Stimulated activated CD4-positive, alpha-beta T cell treated with anti-CD3 and anti-CD28 coated beads, Interleukin-1b, Interleukin-23, amount 100 ng/mL, for 48 hours (primary cell): ENCODE measurements at places on chromosomes 1 and 21.

- no peak for DNase-seq
These were observed 24.6 kb downstream of the RAVER2 start for GRCh38 chr1:64769482-64769881.

DNA sequence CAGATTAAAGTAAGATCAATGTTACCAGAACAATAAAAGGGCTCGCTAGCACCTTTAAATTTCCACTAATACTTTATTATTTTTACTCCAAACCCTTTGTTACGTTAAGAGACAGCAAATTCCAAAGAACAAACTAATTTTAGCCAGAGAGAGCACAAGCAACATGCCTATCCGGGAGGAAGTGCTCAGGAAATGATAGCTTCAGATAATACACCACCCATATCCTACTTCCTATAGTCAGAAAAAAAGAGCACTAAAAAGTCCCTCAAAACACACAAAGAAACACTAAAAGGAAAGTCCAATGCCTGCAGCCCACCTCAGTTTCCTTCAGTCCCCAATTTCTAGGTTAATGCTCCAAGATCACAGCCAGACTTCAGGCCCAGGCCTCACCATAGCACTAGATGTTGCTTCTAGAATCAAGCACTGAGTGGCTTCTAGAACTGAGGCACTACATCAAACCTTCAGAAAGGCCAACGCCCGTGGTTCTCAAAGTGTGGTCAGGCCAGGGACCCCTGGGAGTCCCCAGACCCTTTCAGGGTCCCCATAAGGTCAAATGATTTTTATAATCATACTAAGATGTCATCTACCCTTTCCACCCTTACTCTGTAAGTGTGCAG, 142.6 kb downstream of the PSMG1 start:
- no peak for DNase-seq

DNA sequence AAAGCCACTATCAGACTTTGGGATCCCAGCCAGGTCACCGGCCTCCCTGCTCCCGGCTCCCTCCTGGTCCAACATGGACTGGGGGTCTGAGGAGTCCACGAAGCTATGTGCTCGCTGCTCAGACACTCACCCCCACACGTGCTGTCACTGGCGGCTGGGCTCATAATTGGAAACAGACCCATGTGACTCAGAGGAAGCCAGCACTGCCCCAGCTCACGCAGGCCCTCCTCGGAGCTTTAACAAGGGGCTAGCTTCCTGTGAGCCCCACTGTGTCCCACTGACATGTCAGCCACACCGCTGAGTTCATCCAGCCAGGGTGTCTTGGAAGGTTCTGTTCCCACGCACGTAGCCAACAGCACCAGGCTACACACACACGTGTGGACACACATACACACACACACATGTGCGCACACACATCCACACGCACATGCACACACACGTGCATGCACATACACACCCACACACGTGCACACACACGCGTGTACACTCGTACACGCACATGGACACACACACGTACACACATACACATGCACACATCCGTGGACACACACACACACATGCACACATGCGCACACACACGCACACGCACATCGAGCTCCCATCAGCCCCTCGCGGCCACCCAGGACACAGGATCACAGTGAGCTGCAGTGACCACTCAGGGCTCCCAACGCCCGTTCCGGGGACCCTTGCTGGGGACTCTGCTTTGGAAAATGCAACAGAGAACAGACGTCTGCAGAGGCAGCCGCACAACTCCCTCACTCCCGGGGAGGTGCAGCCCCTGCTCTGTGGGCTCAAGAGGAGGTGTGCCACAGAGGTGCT, 18.4 kb upstream of the COL6A2 start:
- no peak for DNase-seq

GRCh38 chr1:160167580-160167979, 16.2 kb downstream of the ATP1A4 start:
- peak; percentile 40 for DNase-seq

DNA sequence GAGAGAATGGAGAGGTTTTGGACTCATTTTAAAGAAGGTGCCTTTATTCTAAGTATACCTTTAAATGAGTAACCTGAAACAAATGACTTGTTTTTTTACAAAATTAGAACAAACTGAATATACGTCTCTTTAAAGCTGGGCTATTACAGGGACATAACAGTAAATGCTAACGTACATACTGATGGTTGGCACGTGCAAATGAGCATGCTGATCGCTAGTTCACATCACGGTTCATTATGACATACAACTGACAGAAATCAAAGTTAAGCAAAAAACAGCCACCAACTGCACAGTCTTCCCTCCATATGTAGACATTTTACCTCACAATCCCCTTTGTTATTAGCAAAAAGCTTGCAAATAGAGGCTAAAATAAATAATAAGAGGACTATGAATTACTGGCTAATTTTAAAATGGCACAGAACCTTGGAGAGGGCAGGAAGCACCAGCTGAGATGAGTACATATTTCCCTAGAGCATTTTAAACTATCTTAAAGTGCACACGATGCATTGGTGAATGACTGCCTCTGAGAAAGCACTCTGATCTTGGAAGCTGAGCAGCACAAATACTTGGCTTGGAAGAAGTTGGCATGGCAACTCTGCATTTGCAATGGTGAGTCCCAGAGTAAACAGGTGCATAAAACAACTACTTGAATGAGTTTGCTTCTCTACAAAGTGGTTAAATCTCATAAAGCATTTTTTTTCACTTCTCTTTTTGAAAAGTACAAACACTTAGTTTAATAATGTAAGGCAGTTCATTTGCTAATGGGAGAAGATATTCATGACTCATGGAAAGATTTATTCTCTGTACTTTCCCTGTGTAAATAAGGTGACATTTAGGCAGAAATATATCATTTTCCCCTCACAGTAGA, 204.7 kb downstream of the LHX8 start:
- no peak for DNase-seq

DNA sequence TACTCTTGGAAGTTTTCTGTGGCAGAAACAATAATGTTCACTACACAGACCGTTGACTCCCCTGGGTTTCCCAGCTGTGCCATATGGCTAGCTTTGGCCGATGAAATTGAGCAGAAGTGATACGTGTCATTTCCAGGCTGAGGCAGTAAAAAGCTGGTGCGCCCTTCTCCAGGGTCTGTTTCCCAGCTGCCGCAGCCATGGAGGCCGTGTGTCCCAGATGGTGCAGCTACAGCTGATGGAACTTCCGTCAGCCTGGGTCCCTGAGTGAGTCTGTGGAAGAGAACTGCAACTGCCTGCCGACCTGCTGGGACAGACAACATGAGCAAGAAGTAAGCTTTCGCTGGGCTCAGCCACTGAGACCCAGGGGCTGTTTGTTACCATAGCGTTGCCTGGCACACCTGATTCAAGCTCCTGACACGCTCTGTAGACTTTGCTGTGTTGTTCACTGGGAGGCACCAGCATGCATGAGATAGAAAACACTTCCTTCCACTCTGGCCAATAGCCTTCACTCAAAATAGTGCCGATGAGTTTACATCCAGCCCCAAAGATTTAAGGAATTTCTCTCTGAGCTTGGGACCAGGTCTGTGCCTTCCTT, 116.3 kb upstream of the SLC25A33 start:
- DNase-seq = no peak

DNA sequence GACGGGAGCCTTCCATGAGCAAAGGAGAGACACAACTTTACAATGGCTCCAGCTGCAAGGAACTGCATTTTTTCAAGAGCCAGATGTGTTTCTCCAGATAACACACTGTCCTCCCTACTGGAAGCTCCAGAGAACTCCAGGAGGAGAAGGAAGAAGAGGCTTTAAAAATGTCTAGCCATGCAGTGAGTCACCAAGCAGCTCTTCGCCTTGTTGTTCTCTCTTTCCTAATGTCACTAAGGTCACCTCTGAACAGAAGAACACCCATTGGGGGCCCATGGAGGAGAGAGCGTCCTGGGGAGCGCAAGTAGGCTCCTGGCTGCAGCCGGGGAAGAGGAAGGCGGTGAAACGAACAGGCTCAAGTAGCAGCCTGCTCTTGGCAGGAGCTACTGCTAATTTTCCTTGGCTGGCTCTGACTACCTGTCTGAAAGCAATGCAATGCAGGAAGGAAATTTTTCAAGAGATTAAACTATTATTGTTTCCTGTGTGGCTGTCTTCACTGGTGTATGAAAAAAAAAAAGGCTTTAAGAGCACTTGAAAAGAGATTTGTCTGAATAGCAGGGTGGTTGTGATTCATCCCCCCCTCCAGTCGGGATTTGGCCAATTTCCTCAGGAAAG, 321.9 kb downstream of the SETD4 start:
- no peak for DNase-seq
